ENCODE measurements at places on chromosomes 6 and 20. TPM values are rescaled to one million over a fixed set of nuclear protein-coding genes. Genes with fewer than 3 reads are reported as not detected.

NKAPL gene
- 3.2 TPM for total RNA-seq

HEY2 gene
- total RNA-seq = 19.1 TPM

TNFRSF6B gene
- total RNA-seq = 5.9 TPM

DLK2 gene
- total RNA-seq = not detected

ZFP57 gene
- 0.49 TPM for total RNA-seq

QRSL1 gene
- 5.2 TPM for total RNA-seq

PGBD1 gene
- 6.7 TPM for total RNA-seq

NFKBIL1 gene
- total RNA-seq = 19.8 TPM

MRPL18 gene
- 38.8 TPM for total RNA-seq
